ENCODE measurements at places on chromosomes 1 and 21.

GRCh38 chr1:240415532-240415931, 196.4 kb downstream of the GREM2 start:
- ATAC-seq = 0 out of 3 replicates have a peak, but pooled peaks have one; percentile 15

GRCh38 chr1:45122724-45123123, 83.7 kb downstream of the ZSWIM5 start:
- ATAC-seq = no peak

GRCh38 chr1:46717654-46718053, 1.3 kb downstream of the EFCAB14 start:
- ATAC-seq = no peak

DNA sequence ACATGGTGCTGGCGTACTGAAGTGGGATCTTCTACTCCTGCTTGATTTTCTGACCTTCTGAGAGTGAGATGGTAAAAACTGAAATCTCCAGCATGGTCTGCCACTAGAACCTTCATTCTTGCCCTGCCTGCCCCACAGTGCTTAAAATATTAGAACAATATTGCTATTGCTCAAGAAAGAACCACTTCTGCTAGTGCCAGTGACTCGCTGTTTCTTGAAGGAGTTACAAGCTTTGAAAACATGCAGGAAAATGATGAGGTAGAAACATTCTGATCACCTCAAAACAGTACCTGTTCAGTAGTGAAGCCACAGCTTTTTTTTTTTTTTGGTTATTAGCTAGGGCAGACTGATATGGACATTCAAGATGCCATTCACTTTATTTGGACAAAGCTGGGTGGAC, 95.3 kb downstream of the BACH1 start:
- no peak for ATAC-seq

- ATAC-seq = no peak
Measured at GRCh38 chr21:32360401-32360975, 32.3 kb downstream of the URB1 start.

DNA sequence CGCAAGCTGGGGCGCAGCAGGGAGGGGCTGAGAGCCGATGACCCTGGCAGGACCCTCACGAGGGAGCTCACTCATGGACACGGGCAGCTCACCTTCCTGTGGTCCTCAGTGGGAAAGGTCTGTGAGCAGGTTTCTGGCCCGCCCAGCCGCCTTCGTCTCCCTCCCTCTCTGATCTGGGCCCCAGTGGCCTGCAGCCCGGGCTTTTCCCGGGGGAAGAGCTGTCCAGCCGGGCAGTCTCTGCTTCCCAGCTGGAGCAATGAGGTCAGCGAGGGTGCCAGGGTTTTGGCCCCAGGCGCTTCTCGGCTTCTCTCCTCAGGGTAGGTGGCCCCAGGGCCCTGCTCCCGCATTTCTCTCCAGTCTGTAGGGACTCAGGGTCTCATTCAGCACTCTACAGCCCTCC, 22.2 kb upstream of the ARHGEF16 start:
- ATAC-seq = no peak

- no peak for ATAC-seq
Measured at GRCh38 chr1:206115791-206116190, 1.4 kb downstream of the AVPR1B start.

DNA sequence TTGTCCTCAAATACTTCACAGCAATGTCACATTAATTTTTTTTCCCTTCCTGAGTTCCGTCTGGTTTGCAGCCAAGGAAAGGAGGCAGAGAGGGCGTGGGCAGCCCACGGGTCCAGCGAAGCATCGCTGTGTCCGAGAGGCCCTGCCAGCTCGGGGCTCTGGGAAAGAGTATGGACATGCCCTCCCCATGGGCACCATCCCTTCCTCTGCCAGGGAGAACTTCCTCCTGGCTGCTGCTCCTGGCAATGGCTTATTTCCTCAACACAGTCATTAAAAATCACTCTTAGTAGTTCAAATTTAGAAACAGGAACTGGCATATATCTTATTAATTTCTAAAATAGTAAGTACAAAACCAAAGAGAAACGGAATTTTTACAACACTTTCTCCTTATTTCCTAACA, 115.4 kb downstream of the RIPK4 start:
- ATAC-seq = no peak

GRCh38 chr1:22045604-22046228, 6.8 kb upstream of the CDC42 start:
- no peak for ATAC-seq

- peak; percentile 90 for ATAC-seq
Measured at GRCh38 chr1:10057343-10057742, 24.6 kb downstream of the UBE4B start.

DNA sequence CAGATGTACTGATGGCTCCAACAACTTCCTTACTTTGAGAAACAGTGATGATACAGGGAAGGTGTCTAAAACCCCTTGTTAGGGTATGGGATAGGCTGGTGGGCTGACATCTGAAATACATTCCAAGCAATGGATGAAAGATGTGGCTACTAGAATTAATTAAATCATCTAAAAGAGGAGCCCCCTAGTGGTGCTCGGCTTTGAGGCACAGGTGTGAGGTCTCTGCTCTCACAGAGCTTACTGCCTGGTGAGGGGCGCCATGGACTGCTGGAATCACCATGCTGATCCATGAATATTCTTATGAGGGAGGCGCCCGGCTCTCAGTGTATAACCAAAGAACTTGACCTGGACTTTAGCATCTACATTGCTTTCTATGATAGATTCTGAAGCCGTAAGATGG, 48.5 kb downstream of the GNG4 start:
- ATAC-seq = peak; percentile 62

DNA sequence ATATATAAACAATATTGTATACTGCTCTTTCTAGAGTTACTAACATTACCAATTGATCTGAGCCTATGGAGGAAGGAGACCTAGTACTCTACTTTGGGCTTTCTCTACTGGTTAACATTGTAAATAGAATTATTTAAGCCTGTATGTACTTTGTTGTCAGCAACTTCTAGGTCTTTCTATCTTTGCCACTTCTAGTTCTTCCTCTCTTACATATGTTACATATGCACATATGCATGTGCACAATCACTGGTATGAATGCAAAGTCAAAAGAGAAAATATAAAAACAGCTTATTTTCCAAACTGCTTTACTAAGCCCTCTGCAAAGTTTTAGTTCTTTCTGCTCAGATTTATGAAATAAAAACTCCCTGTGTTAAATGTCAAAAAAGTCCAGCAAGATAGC, 84.3 kb downstream of the PTPRC start:
- ATAC-seq = no peak

DNA sequence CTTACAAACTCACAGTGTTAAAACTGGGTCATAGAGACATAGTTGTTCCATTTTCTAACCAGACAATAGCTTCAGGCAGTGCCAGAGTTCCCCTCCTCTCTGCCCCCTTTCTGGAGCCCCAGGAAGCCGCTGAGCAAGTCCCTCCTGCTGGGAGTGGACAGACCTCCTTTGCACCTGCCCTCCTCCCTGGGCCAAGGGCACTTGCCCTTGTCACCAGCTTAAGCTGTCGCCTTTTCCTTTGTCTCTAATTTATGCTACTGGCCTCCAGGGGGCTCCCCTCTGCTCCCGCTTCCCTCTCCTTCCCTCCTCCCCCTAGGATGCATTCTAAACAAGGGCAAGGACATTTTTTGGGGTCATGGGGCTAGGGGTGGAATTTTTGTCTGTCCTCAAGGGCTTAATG, 182.4 kb downstream of the MIS18A start:
- ATAC-seq = peak; percentile 61

DNA sequence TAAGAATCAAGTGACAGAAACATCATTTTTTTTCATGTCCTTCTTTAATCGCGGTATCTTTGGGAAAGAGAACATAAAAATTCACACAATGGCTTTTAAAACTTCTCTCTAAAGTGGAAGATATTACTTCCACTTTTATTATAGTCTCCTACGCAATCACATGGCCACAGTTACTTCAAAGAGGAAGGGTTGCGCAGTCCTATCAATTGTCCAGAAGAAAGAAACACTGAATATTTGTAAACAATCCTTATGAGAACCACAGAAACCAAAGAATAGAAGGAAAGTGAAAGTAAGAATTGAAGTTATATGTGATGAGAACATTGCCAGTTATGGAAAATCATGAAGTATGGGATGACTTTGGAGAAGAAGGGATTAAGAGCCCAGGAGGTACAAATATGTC, 32.6 kb downstream of the CFH start:
- ATAC-seq = no peak

- peak; percentile 34 for ATAC-seq
Measured at GRCh38 chr1:9166289-9167235, 37.7 kb upstream of the GPR157 start.

GRCh38 chr21:16840538-16840937, 672.3 kb upstream of the CXADR start:
- no peak for ATAC-seq

- ATAC-seq = peak; percentile 70
Measured at GRCh38 chr1:65812065-65812464, 19.4 kb downstream of the PDE4B start.

- peak; percentile 32 for ATAC-seq
Measured at GRCh38 chr1:160834945-160835565, 27.6 kb downstream of the CD244 start.

All from SK-N-SH treated with all-trans-retinoic acid at 6 μM for 48 hours (cell line).